ENCODE measurements at places on chromosomes 5 and 9. TPM values are rescaled to one million over a fixed set of nuclear protein-coding genes. Genes with fewer than 3 reads are reported as not detected.

Gene TMEM174
- not detected for total RNA-seq

Gene DNAJB5
- 20.7 TPM for total RNA-seq

Gene SEMA5A
- total RNA-seq: 0.79 TPM

Gene DMRT3
- not detected for total RNA-seq

Gene EIF4E1B
- not detected for total RNA-seq

Gene RNF224
- total RNA-seq: 0.35 TPM

Gene CKMT2
- not detected for total RNA-seq

Gene SLC27A6
- total RNA-seq: 0.35 TPM

Gene SLC6A3
- not detected for total RNA-seq

Gene SPINK13
- not detected for total RNA-seq

Gene LSM11
- 2.9 TPM for total RNA-seq

Gene GOLPH3
- 42.2 TPM for total RNA-seq

Gene TERT
- total RNA-seq: not detected

Gene PCDHB6
- 0.14 TPM for total RNA-seq

Gene TRPM6
- total RNA-seq: 0.14 TPM
